ENCODE measurements at places on chromosomes 16 and 17. TPM values are rescaled to one million over a fixed set of nuclear protein-coding genes. Genes with fewer than 3 reads are reported as not detected.

- DNase-seq: no peak
These were observed 2.5 kb upstream of the MED9 start for GRCh38 chr17:17474341-17474740.

DNA sequence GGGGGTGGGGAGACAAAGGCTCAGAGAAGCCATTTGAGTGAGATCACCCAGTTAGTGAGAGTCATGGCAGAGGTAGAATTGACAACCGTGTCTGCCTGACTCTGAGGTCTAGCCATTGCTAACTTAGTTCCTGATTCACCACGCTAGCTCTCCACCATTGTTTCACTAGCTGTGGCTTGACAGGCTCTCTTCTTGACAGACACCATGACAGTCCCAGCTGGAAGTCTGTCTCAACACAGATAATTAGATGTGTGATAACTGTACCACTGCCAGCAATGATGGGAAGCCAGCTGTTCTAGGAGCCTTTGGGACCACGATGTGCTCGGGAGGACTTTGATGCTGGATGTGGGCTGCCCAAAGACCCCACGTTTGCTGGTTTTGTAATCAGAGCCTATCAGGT, 170.5 kb upstream of the CACNG3 start:
- no peak for DNase-seq

GRCh38 chr17:35214631-35215273, 20.6 kb upstream of the SLC35G3 start:
- DNase-seq: no peak

- DNase-seq: no peak
These were observed 628 bp downstream of the GABARAPL2 start for GRCh38 chr16:75566758-75567255.

GRCh38 chr16:15783985-15784384, 72.8 kb downstream of the MYH11 start:
- DNase-seq: no peak

DNA sequence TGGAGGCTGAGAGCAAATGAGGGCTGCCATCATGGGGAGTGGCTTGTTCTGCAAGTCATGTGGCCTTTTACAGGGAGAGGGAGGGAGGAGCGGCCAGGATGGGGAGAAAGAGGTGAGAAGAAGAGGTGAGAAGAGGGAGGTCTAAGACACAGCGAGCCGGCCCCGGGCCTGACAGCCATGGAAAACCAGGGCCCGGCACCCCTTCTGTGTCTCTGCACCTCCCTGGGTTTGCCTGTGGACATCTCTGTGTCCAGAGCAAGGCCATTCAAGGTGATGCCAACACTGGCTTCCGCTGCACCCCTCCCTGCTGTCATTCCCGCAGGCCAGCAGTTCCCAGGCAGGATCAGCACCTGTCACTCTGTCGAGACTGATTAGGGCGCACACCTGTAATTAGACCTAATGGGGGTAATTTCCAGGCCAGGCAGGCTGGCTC, 75.6 kb downstream of the MGAT5B start:
- DNase-seq: no peak

- no peak for DNase-seq
These were observed 136.5 kb upstream of the CCL2 start for GRCh38 chr17:34118564-34118963.

DNA sequence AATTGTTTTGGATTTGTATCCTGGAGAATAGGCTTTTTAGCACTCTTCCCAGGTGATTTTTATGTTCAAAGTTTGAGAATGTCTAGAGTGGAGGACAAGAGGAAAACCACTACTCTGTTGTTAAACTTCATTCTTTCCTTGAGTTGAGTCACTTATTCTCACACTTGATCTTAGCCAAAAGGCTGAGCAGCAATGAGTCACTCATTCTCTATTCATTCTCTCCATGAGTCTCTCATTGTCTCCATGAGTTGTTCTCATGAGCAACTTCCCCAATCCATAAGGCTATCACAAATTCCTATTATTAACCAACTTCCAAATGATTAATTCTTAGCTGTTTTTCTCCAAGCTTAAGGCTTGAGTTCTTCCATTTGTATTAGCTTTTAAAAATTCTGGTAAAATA, 1393.3 kb downstream of the CDH8 start:
- no peak for DNase-seq

DNA sequence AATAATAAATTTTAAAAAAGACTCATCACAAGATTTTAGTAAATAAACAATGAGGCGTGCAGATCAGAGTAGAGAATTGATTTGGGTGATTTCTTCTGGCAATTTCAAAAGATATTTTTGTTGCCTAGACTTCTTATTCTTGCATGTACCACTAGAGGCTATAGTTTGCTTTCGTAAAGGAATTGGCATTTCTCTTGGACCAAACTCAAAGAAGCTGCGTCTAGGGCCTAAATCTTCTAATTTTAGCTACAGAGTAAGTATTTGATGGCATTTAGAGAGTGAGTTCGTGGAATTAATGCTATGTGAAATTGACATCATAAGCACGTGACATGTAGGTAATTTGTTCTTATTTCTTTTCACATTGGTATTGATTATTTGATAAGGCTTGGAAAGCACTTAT, 24.4 kb upstream of the ABCC11 start:
- DNase-seq: no peak

PYY gene
- not detected for total RNA-seq

LAT gene
- total RNA-seq: 1.0 TPM

C1QL1 gene
- 12.6 TPM for total RNA-seq

KCNJ18 gene
- total RNA-seq: not detected

ABCC6 gene
- total RNA-seq: 2.8 TPM
